AG20443 (cell line): ENCODE measurements at places on chromosomes 4 and X.

- DNase-seq: no peak
These were observed 4.9 kb downstream of the TASL start for GRCh38 chrX:30572678-30573077.

GRCh38 chr4:25843340-25844097 lies 19.3 kb downstream of the SEL1L3 start:
- DNase-seq: peak; percentile 54

DNA sequence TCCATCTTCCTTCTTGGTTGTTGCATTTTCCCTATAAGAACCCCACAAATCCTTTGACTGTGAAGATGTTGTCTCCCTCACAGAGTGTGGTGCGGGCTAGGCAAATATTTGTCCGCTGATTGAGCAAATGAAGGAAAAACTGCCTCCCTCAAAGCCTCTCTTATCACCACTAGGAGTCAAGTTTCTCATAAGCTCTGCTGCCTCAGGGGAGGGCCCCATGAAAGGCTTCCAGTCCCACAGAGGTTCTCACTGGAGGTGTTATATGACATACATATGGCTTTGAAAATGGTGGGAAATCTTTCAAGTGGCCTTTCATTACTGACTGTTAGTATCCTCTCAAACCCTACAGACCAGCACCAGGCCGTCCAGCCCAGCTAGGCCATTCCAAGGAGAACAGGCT lies 9.3 kb downstream of the VGLL1 start:
- DNase-seq: no peak

- peak; percentile 46 for DNase-seq
These were observed 11.3 kb downstream of the SCD5 start for GRCh38 chr4:82787342-82787741.

- DNase-seq: no peak
These were observed 431 bp downstream of the C4orf50 start for GRCh38 chr4:6017800-6018199.

DNA sequence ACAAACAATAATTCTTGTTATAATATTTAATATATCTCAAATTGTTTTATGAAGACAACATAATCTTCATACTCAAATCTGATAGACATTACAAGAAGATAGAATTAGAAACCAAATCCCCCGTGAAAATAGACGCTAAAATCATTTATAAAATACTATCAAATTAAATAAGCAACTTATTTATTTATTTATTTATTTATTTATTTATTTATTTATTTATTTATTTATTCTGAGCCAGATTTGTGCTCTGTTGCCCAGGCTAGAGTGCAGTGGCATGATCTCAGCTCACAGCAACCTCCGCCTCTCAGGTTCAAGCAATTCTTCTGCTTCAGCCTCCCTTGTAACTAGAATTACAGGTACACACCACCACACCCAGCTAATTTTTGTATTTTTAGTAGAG lies 294.9 kb upstream of the MAGEC2 start:
- no peak for DNase-seq
